Stimulated activated CD4-positive, alpha-beta T cell treated with anti-CD3 and anti-CD28 coated beads, TNF-alpha, amount 100 ng/mL, for 24 hours (primary cell): ENCODE measurements at places on chromosomes 5 and 9.

DNA sequence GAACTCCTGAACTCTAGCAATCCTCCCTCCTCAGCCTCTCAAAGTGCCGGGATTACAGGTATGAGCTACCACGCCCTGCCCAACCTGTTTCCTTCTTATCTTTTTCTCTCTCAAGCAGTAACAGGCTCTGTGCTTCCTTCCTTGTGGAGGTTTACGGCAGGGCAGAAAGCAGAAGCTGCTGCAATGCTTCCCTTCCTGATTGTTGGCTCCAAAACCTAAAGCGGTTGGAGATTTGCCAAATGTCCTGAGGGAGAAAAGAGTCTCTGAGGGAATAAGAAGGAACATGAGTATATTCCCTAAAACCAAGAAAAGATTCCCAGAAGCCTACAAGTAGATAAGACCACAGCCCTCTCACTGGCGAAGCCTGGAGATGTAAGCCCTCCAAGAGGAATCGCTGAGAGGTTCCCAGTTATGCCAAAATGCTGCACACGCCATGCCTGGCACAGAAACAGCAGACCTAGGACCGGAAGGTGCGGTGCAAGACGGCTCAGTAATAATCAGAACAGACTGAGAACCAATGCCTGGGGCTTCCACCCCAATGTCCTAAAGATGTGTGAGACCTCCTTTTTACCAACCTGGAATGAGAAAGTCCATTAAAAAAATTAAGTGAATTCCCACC is 73.2 kb downstream of the APTX start:
- DNase-seq, result no peak

- DNase-seq, result no peak
These were observed 14.6 kb downstream of the NREP start for GRCh38 chr5:111742177-111742994.

- no peak for DNase-seq
These were observed 2.9 kb downstream of the STXBP1 start for GRCh38 chr9:127614961-127615360.

DNA sequence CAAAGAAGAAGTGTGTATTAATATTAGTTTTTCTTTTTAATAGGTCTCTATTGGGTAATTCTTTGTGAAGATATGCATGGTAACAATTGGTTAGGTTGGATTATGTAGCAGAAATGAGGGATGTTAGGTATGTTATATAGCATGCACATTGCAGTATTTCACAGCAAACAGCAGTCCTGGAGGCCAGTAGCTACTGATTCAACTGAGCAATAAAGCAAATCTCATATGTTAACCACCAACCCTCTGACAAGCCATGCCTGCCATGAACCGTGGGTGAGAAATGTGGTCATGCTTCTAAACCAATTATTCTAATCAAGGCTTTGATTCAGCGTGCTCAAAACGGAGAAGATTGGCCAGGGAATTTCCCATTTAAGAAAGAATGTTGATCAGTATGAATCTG is 313.0 kb upstream of the CDH6 start:
- DNase-seq, result no peak

DNA sequence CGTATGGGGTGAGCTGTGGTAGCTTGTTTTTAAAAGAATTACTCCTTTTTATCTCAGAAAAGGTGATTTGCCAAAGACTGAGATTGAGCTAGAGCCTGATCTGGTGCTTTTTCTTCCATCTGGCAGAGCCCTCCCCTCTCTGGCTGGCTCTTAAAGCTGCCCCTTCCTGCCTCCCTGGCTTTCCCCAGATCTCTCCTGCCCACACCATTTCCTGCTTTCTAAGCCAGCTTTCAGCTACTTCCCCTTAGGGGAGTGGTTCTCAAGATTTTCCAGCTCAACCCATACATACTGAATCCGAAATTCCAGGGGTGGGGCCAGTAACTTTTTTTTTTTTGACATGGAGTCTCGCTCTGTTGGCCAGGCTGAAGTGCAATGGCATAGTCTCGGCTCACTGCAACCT is 4.8 kb upstream of the ACOT12 start:
- DNase-seq, result no peak

DNA sequence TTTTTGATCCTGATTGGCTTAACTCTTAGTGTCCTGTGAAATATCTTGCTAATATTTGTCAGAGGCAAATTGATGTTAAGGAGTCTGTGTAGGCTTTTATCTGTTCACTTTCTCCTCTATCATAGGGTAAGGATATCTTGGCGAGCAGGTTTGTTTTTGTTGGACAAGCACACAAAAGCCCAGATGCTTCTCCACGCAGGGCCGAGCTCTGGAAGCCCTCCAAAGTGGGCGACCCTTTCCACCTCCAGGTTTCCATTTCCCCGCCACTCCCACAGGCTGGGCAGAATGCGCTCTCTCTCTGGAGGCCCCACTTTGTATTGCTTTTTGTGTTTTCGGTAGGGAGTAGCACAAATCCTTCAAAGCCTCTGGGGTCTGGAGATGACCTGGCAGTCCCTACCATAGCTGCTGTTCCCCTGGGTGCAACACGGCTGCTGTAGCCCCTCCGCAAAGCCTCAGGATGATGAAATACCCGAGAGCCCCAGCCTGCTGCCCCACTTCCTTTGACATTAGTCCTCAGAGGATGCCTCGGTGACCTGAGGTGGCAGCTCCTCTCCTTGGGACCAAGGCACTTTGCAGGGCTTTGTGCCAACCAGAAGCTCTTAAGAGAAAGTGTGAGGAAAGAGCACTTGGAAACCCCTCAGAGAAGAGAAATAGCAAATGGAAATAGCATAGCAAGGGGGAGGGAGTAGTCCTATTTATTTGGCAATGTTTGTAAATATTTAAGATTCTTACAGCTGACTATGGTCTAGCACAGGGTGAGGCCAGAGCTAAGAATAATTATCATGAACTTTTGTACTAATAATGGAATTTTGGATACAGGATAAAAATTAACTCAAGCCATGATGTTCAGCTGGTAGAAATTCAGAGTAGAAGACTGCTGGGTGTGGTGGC is 122.8 kb downstream of the ARHGEF28 start:
- no peak for DNase-seq

- DNase-seq, result no peak
These were observed 125.1 kb downstream of the NPR3 start for GRCh38 chr5:32836176-32836575.

- no peak for DNase-seq
These were observed 149.2 kb upstream of the NR3C1 start for GRCh38 chr5:143552680-143553079.

DNA sequence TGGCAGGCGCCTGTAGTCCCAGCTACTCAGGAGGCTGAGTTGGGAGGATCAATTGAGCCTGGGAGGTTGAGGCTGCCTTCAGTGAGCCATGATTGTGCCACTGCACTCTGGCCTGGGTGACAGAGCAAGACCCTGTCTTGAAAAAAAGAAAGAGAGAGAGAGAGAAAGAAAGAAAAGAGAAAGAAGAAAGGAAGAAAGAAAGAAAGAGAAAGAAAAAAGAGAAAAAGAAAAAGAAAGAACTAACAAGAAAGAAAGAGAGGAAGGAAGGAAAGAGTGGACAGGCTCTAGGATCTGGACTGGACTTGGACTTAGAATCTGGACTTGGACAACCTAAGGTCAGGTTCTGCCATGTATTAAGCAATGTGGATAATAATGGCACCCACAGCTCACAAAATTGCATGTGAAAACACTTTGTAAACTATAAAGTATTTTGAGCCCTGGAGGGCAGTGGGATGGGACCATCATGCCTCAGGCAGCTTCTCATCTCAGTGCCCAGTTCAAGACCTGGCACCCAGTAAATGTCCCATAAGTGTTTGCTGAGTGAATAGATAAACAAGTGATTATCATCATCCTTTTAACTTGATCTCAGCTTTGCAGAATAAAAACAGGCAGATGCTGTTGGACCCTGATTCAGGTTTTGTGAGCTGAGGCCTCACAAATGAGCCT is 12.8 kb upstream of the PHF19 start:
- no peak for DNase-seq

GRCh38 chr5:141805874-141806595 is 72.2 kb downstream of the PCDH1 start:
- no peak for DNase-seq

DNA sequence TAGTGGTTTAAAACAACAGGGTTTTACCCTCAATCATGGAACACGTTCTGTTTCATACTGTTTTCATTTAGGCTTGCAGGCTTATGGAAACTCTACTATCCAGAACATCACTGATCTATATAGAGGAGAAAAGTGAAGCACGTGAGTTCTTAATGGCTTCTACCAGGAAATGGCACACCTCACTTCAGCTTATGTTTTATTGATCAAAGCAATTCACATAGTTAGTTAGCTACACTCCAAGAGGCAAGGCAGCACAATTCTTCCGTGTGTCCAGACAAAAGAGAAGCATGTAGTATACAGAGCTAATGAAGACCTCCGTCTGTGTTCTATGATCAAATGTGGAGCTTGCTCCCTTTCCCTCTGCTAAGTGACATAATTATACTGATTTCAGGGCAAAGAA is 353.3 kb upstream of the CD180 start:
- DNase-seq, result no peak

DNA sequence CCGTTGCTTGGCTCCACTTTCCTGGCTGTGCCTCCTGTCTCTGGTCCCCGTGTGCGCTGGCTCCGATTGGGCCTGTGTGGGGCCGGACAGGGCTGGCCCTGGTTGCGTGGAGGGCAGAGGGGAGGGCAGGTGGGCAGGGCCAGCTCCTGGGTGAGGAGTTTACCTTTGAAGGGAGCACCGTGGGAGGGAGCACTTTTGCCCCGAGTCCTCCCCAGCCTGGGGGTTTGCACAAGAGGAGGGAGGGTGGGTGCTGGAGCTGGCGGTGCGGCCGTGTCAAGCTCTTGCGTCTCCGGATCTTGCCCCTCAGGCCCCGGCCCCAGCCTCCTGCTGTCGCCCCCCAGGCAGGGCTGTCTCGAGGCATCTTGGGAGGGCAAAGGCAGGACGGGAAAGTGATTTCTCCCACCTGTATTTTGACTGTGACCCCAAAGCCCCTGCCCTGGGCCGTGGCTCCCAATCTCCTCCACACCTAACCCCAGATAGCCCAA is 48.3 kb upstream of the EXOC3 start:
- DNase-seq, result no peak

DNA sequence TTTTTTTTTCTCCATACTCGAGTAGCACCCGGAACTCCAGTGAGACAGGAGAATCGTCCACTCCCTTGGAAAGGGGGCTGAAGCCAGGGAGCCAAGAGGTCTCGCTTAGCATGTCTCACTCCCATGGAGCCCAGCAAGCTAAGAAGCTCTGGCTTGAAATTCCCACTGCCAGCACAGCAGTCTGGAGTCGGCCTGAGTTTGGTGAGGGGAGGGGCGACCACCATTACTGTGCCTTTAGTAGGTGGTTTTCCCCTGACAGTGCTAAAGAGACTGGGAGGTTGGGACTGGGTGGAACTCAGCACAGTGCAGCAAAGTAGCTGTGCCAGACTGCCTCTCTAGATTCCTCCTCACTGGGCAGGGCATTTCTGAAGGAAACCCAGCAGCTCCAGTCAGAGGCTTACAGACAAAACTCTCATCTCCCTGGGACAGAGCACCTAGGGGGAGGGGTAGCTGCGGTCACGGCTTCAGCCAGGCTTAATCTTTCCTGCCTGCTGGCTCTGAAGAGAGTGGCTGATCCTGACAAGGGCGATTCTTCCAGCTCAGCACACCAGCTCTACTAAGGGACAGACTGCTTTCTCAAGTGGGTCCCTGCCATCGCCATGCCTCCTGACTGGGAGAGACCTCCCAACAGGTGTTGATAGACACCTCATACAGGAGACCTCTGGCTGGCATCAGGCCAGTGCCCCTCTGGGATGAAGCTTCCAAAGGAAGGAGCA is 414.5 kb upstream of the ZNF608 start:
- no peak for DNase-seq

- no peak for DNase-seq
These were observed 4.3 kb upstream of the EMB start for GRCh38 chr5:50445296-50445949.

DNA sequence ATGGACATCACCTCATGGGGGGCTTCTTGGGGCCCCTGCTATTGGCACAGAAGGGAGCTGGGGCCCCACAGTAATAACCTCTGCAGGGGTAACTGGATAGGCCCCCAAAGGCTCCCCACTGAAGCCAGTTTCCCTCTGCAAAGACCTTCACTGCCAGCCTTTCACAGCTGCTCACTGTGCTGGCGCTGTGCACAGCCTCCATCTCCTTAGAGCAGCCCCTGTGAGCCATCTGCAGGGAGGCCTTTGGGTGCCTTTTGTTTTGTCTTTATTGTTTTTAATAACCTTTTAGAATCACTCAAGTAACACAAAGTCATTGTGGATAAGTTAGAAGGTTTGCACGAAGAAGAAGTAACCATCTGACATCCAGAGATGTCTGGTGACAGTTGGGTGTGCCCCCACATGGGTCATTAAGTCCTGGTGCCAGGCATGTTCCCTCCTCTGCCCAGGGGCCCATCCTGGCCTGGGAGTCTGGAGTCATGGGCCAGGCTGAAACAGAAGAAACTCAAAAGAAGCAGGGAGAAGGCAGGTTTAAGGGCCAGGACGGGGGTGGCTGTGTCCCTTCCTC is 42.7 kb downstream of the NCS1 start:
- no peak for DNase-seq

DNA sequence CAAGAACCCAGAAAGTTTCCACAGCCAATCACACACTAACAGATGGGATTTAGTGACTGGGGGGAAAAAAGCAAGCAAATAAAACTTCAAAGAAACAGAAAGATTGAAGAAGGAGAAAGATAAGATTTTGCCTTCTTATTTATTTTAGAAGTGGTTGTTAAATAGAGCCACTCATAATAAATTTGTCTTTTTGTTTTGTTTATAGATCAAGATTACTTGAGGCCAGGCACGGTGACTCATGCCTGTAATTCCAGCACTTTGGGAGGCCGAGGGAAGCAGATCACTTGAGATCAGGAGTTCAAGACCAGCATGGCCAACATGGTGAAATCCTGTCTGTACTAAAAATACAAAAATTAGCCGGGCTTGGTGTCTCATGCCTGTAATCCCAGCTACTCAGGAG is 94.9 kb upstream of the RANBP3L start:
- DNase-seq, result no peak

GRCh38 chr9:8252445-8252844 is 452.9 kb upstream of the DMAC1 start:
- DNase-seq, result no peak

DNA sequence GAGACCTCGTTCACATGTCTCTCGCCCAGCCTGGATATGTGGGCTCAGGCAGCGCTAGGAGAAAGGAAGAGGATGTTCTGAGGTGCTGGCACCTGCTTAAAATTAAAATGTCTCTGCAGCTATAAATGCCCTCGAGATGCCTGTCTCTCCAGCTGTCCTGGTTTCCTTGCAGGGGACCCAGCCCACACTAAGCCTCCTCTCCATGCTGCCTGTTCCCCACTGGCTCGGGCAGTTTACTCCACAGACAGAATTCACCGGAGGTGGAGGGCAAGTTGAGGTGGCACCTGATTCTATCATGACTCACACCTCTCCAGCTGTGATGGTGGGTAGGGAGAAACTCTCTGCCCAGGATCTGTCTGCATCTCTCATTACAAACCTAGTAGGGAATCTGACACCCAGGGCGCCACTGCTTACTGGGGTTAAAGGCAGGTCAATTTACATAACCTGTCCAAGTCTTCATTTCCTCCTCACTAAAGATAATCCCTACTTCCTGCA is 420.9 kb downstream of the SPOCK1 start:
- DNase-seq, result no peak

- DNase-seq, result no peak
These were observed 431.1 kb downstream of the DTWD2 start for GRCh38 chr5:118557251-118557661.
